ENCODE measurements at places on chromosomes 1 and 21.
A peak's percentile ranks its signal among the peaks of the same experiment; 100 is the strongest.

GRCh38 chr1:222165629-222166028 is 382.3 kb downstream of the HHIPL2 start:
- no peak for DNase-seq

- DNase-seq = no peak
These were observed 270.0 kb upstream of the VAMP3 start for GRCh38 chr1:7501084-7501491.

DNA sequence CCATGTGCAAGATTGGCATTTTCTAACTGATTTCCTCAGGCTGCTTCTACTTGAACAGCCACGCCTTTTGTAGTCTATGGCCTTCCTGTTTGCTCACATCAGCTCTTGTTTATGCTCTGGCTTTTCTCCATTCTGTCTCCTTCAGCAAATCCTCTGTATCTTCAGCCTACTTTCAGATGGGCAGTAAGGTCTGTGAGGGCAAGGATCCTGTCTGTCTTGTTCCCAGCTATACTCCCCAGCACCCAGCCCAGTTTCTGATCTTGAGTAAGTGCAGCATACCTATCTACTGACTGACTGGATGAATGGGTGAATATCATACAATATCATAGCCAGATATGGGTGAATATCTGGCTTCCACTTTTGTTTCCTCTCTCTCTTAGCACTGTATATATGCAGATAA is 438.1 kb downstream of the LMO4 start:
- no peak for DNase-seq

DNA sequence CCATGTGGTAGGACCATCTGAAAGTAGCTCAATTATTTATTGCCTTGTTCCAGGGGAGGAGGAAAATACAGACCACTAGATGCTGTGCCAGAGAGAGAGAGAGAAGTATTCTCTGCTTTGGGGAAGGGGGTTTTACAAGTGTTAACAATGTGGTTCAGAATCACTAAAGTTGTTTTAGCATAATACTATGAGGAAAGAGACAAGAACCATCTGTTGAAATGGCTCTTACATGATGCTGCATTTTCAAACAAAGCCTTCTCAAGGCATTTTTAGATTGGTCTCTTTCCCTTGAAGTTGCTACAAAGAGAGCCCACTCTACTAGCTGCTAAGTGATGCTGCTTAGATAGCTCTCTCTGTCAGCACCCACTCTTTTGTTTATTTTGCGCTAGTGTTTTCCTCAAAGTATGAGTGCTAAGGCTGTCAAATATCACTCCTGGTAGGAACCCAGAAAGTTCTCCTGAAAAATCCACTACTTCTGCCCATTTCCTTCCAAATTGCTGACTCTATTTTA is 255.1 kb downstream of the NFIA start:
- DNase-seq = no peak

GRCh38 chr1:208778417-208778816 is 534.2 kb upstream of the PLXNA2 start:
- no peak for DNase-seq

GRCh38 chr1:32077451-32077850 is 4.7 kb downstream of the TMEM39B start:
- DNase-seq = no peak

DNA sequence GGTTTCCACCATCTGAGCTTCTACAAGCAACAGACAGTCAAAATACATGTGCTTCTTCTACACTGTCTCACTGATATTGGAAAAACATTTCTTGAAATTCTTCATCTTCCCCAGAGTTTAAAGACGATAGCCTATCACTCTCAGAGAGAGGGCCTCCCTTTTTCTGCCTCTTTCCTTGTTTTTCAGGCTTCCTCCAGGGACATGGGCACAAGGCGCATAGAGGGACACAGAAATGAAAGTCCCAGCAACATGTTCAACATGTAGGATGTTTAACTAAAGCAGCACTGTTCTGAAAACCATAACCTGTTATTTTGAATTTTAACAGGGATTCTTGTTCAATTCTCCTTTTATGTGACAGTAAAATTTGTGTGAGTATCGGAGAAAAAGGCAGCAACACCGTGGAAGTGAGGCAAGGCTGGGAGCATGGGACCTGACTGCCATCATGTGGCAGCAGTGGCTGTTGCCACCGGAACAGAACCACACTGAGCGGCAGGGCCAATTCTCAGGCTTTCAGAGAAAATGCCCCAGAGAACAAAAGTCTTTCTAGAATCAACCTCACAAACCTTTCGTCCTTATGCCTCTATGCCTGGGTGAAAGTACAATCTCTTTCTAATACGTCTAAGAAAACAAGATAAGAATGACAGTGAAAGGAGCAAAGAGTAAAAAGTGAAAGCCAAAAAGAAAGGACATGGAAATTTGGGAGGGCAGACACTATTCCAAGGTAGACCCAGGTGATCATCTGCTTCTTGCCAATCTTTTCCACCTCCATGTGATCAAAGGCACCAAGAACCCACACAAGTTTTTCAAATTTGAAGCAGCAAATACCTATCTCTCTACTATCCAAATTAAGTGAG is 54.5 kb downstream of the PCNX2 start:
- peak; percentile 21 for DNase-seq

GRCh38 chr1:154157520-154158306 is 2.8 kb upstream of the NUP210L start:
- DNase-seq = peak; percentile 66

DNA sequence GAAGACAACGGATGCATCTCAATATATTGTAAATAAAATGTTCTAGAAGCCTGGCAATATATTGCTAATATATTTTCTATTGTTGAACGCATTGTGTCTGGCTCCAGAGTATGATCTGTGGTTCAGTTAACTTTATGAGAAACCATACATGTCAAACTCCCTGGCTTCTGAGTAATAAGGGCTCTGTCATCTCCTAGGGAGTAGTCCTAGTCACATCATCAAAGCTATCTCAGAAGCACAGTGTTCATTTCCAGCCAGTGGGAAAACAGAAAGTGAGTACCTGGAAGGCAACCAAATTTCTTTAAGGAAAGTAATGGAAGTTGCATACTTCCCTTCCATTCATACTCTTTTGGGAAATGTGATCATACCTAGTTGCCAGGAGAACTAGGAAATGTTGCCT is 27.0 kb upstream of the ST6GALNAC5 start:
- DNase-seq = no peak

GRCh38 chr1:245537992-245538391 is 383.2 kb downstream of the KIF26B start:
- no peak for DNase-seq

GRCh38 chr21:43921979-43922945 is 57.2 kb downstream of the AGPAT3 start:
- peak; percentile 76 for DNase-seq

GRCh38 chr1:118826669-118827068 is 161.5 kb downstream of the TBX15 start:
- no peak for DNase-seq

GRCh38 chr1:189021577-189021976 is 1456.1 kb downstream of the BRINP3 start:
- no peak for DNase-seq

- peak; percentile 1 for DNase-seq
These were observed 95.5 kb downstream of the DMRTB1 start for GRCh38 chr1:53554592-53555305.

All from activated naive CD4-positive, alpha-beta T cell treated with anti-CD3 and anti-CD28 coated beads, Interleukin-2, amount 50 U/mL, for 16 hours (primary cell).